ENCODE measurements at places on chromosomes 5 and 9.

DNA sequence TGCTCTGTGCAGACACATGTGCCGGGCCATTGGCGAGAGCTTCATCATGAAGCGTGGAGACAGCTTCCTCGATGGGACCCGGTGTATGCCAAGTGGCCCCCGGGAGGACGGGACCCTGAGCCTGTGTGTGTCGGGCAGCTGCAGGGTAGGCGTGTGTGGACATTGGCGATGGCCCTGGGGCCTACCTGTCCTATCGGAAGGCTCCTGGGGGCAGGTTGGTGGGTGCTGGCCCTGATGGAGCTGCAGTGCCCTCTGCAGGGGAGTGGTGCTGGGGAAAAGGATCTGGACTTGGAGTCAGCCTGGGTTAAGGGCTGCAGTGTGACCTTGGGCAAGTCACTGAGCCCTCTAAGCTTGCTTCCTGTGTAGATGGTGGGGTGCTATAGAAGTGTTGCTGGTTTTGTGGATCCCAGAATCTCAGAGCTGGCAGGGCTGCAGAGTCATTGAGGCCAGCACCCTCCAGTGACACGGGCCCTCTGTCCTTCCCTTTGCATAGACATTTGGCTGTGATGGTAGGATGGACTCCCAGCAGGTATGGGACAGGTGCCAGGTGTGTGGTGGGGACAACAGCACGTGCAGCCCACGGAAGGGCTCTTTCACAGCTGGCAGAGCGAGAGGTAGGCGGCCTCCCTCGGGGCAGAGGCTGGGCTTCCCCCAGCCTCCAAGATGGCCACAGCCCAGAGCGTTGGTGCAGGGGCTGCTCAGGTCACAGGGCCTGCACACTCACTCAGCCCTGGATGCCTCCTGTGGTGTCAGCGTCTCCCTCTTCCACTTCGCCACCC is 15.8 kb downstream of the ADAMTS13 start:
- no peak for DNase-seq

DNA sequence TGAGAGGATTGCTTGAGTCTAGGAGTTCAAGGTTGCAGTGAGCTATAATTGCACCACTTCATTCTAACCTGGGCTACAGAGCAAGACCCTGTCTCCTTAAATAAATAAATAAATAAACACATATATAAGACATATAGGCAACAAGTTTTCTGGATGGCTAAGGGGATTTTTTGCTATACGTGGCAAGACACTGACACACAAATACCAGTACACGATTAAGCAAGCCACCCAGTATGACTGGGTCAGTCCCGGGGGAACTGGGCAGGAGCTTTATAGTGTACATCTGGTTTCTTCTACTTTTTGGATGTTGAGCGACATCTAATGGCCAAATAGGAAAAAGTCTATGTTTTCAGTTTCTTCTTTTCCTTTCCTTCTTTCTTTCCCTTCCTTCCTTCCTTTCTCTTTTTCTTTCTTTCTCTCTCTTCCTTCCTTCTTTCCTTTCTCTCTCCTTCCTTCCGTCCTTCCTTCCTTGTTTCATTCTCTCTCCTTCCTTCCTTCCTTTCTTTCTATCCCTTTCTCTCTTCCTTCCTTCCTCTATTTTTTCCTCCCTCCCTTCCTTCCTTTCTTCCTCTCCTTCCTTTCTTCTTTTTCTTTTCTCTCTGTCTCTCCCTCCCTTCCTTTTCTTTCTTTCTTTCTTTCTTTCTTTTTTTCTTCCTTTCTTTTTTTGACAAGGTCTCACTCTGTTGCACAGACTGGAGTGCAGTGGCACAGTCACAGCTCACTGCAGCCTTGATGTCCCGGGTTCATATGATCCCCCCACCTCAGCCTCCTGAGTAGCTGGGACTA is 47.0 kb upstream of the PLIN2 start:
- DNase-seq = peak; percentile 55

DNA sequence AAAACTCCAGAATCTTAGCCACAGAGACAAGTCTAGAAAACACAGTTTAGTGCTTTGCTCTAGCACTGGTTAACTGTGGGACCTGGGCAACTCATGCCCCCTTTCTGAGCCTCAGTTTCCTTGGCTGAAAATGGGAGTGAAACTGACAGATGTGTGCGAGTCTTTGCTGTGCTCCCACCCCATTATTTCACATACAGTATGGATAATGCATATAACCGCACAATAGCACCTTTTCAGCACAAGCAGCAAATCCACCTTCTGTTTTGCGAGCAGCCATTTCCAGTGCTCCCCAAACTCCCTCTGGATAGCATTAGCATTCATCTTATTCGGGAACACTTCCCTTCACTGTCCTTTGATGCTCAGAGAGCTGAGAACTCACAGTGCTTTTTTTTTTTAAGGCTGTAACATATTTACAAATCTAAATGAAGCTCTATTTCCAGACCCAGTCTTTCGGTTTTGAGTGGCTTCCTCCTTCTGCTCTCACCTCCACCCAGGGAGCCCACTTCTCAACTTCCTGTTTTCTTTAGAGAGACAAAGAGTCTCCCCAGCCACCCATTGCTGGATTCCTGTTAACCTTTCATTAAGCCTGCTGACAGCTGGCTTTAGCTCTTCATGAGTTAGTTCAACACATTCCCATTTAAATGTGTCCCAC is 49.2 kb downstream of the TIMD4 start:
- peak; percentile 64 for DNase-seq

DNA sequence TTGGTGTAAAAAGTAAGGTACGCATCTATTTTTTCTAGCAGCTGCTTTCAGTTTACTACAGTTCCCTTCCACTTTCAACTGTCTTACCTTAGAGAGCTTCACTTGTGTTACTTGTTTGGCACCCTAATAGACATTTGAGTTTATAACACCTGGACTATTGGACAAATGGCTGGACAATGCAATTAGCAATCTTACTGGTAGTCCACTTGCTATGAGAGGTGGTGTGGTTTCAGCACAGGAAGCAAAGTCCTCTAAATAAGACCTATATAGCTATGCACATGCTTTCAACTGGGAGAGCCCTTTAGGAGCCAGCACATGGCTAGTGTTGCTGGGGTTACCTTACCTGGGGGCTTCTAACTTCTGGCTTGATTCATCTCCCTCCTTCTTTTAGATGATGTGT is 119.6 kb upstream of the RANBP3L start:
- no peak for DNase-seq

GRCh38 chr5:154038261-154038706 is 426 bp downstream of the FAM114A2 start:
- DNase-seq = no peak

DNA sequence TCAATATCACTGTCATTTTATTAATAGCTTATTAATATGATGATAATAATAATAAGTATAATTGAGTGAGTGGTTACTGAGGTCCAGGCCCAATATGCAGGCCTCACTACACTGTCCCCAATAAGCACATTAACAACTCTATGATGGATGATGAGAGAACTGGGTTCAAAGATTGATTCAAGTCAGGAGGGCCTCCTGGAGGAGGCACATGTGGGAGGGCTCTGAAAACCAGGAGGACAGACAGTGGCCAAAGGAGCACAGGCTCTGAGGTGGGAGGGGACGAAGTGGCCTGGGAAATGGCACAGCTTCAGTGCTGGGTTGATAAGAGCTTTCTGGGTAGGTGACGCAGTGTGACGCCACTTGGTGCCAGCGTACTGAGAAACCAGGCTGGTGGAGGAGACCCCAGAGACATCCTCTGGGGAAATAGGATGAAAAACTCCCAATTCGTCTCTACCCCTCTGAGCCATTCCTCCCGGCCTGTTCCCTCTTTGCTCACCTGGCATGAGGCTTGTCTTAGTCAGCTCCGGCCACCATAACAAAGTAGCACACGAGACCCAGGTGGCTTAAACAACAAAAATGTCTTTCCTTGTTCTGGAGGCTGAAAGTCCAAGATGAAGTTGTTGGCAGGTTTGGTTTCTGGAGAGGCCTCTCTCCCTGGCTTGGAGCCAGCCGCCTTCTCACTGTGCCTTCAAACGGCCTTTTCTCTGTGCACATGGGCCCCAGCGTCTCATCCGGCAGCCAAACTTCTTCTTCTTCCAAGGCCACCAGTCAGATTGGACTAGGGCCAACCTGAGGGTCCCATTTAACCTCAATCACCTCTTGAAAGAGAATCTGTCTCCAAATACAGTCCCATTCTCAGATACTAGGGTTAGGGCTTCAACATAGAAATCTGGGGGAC is 31.6 kb downstream of the NTNG2 start:
- no peak for DNase-seq

GRCh38 chr5:15387931-15388524 is 112.0 kb upstream of the FBXL7 start:
- DNase-seq = no peak

DNA sequence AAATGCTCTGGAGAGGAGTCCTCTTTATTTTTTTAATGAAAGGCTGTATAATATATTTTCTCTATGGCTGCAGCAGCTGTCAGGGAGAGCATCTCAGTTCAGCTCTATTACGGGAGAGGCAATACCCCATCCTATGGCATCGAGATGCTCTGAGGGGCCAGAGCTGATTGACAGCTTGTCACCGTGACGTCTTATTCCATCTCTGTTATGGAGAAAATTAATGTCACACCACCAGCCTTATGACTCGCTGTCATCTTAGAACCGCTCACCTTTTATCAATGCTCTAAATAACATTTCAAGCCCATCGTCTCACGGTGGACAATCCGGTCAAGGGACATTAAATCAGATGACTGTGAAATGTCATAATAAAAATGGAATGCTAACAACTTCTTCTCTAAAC is 273.5 kb downstream of the SLF1 start:
- DNase-seq = no peak

DNA sequence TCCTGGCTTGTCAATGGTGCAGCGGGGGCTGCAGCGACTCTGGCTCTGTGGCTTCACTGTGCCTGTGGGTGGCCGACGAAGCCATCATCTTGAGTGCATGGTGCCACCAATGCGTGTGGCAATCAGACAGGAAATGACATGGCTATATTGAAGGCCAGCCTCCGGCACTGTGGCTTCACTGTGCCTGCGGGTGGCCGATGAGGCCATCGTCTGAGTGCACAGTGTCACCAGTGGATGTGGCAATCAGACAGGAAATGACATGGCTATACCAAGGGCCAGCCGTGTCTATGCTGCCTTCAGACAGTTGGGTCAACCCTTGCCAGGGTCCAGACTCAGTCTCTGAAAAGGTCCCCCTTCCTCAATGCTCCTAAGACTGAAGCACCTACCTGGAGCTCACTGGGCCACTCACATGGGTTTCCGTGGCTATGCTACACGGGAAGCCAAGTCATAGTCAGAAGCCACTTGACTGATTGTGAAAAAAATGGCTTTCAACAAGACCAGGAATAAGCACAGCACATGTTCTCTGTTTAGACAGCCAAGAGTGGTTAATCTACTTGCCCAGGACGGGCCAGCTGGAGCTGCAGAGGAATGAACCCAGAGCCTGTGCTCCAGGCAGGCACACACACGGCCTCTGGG is 67.5 kb upstream of the S1PR3 start:
- peak; percentile 54 for DNase-seq

DNA sequence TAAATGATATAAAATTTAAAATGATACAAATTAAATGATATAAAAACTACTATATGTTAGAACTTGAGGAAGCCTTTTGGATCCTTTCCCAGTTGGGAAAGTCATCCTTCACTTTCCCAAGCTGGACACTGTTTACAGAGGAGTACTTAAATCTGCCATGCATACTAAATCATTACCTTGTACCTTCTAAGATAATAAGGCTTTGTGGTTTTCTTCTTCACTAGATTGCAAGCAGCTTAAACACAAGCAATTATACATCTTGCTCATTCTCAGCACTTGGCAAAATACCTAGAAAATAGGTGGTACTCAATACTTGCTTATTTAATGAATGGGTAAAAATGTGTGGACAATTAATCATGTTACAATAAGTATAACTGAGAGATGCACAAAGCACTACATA is 666.8 kb downstream of the PTPRD start:
- no peak for DNase-seq

GRCh38 chr9:130289711-130290241 is 24.2 kb downstream of the HMCN2 start:
- no peak for DNase-seq

GRCh38 chr5:139149477-139150199 is 48.5 kb downstream of the SIL1 start:
- no peak for DNase-seq

DNA sequence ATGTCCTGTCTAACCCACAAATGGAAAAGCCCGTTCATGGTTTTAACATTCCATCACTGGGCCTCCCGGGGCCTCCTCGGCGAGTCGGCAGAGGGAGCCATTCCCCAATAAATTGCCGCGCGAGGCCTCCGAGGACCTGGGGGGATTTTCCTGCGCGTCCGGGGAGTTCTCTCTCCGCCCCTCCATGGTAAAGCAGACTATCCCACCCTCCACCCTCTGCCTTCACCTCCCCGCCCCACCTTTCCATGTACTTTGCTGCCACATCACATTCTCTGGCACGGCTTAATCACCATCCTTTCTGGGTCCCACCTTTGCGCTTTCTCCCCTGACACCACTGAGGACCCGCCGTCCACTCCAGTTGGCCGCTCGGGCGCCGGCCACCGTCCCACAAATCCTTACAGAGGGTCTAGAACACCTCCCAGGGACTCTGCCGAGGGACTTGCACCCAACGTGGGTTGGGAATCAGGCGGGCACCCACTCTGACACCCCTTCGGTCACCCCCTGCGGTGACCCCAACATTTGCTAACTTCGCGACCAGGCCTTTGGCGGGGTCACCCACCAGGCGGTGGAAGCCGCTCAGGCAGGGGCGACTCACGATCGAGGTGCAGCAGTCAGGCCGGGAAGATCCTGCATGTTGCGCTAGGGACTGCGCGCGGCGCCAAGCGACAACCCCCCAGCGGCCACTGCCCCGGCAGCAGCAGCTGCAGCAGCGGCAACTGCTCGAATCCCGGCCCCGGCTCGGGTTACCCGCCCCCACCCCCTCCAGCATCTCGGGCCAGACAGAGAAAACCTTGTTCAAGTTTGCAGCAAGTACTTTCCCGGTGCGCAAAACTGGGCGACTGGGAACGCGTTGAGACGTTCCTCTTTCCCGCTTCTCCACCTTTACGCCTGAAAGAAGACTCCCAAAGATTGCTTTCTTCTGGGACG is at the start of gene MEGF10:
Gene MEGF10 (plus strand): TSS at position 778 of the 927 bp plus-strand sequence. CDS start 40,513 bp downstream, outside the sequence.
- peak; percentile 1 for DNase-seq

DNA sequence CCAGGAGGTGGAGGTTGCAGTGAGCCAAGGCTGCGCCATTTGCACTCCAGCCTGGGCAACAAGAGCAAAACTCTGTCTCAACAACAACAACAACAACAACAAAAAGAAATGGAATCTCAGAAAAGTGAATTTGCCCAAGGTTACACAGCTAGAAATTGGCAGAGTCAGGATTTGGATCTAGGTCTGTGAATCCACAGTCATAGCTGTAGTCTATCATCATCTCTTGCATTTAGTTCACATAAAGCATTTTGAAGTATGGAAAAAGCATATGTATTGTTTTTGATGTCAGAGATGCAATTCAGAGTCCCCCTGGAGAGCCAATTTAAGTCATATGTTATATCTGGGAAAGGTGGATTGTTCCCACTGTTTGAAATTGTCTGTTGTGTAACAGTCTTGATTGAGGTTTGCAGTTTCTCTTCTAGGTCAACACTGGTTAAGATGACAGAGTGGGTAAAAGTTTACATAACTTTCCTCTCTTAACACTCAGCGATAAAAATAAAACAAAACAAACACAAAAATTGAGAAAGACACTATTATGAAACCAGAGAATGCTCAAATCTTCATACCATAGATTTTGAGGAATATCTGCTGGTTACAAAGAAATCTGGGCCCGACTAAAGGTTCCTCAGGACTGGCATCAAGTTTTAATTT is 21.5 kb upstream of the GPR21 start:
- no peak for DNase-seq

Measured in immature natural killer cell (primary cell).